ENCODE measurements at places on chromosomes 1 and 21.

- no peak for DNase-seq
Measured at GRCh38 chr1:64243757-64244080, 40.3 kb downstream of the UBE2U start.

- no peak for DNase-seq
Measured at GRCh38 chr1:67947114-67947513, 103.3 kb downstream of the DIRAS3 start.

- no peak for DNase-seq
Measured at GRCh38 chr1:52549267-52549666, 3.6 kb downstream of the TUT4 start.

- DNase-seq: peak; percentile 52
Measured at GRCh38 chr1:116574581-116575291, 3.9 kb upstream of the CD58 start.

DNA sequence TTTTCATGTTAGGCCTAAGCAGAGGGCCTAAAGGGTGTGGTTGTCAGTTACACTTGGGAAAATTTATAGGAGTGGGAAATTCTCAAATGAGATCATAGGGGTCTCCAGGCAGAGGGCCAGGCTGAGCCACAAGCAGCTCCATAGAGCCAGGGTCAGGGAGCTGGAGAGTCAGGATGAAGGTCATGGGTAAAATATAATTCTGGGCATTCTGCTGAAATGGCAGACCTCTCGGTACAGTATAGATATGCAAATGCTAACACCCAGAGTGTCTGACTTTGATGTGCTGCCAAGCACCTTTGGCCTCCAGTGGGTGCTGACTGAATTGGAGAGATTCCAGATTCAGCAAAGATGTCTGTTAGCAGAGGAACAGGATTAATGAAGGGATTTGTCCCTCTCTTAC lies 40.1 kb downstream of the DNM3 start:
- DNase-seq: no peak

DNA sequence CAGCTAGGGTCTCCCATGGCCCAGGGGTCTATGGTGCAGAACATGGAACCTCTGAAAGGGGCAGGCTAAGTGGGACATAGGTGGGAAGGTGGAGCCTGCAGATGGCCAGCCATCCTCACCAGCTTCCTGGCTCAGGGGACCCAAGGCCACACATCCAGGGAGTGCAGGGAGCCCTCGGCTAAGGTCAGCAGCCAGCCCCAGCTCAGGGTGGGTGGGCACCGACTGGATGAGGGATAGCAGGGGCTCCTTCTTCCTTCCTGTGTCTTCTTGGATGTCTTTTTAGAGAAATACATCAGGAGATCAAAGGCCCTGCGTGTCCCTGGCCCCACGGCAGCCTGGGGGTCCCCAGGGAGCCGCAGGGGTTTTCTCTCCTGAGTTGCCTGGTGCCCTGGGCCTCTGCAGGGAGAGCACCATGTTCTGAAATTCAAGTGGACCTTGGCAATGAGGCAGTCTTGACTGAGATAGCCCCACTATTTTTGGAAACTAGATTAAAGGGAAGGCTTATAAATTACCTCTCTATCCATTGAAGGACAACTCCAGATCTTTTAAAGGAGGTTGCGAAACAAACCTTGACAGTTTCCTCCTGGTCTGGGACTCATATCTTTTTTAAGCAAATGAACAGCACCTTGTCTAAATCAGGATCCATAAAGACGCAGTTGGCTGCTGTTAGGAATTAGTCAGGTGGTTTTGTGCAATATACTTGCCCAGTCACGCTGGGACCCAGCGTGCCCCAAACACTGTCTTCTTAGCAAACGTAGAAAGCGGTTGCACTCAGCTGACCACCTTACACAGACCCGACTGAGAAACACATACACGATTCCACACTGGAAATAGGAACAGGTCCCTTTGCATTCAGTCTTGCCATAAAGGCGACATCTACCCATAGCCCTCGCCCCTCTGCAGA lies 242.3 kb downstream of the TOMM20 start:
- DNase-seq: no peak

- no peak for DNase-seq
Measured at GRCh38 chr1:155909894-155910293, 1.3 kb downstream of the RIT1 start.

- DNase-seq: no peak
Measured at GRCh38 chr1:41734201-41734970, 184.3 kb downstream of the HIVEP3 start.

GRCh38 chr1:39425151-39425550 lies 66.3 kb upstream of the BMP8A start:
- DNase-seq: no peak

GRCh38 chr1:95547005-95547404 lies 313.0 kb downstream of the RWDD3 start:
- DNase-seq: no peak

DNA sequence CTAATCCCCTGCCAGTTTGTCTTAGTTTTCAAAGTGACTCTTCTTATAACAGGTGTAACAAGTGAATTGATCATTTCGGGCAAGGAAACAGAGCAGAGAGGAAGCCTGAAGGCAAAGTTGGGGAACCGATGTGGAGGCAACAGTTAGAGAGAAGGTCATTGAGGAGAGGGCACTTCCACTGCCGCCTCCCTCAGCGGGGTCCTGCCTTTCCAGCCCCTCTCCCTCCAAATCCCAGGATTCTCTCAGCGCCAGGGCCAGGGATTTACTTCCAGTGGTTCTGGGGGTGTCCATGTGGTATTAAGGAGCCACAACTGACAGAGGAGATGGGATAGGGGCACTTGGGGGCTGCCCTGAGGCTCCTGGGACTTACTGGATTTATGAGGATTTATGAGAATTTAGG lies 39.7 kb upstream of the PDE9A start:
- DNase-seq: no peak

DNA sequence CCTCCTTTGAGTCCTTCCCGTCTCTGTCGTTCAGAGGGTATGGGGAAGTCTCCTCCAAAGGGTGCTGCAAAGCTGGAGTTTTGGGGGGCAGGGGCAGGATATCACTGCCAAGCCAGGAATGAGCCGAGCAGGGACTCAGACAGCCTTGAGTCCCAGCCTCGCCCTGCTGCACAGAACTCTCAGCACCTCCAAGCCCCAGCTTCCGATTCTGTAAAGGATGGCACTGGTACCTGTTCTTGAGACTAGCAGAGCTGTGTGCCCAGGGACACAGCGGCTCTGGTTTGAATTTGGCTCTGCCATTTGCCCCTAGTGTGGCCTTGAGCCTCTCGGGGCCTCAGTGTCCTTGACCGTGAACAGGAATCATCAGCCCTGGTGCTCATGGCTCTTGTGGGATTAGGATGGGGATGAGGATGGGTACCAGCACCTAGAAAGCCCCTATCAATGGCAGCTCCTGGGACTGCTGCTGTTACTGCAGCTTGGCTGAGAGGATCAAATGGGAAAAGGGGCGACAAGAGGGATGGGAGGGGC lies 1.5 kb upstream of the FBLIM1 start:
- DNase-seq: no peak

- DNase-seq: no peak
Measured at GRCh38 chr1:67791261-67791660, 42.0 kb downstream of the GNG12 start.

DNA sequence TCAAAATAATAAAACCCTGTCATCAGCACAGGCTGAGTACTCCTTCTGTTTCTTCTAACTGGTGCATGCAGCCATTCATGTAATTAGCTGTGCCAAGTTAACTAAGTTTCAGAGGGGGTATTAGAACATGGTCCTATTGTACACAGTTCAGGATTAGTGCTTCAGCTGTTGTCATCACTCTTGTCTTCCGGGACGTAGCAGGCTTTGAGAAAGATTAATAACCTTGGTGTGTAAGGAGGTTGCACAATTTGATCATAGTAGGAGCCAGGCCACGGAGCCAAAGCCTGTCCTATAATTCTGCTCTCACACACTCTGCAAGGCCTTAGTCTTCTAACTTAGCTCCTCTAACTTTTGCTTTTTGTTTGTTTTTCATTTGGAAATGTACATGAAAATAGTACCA lies 44.7 kb downstream of the PTGFRN start:
- no peak for DNase-seq

GRCh38 chr21:39479164-39479813 lies 27.5 kb downstream of the SH3BGR start:
- no peak for DNase-seq

GRCh38 chr1:98049370-98050135 lies 128.7 kb upstream of the DPYD start:
- DNase-seq: no peak

GRCh38 chr21:27532076-27532475 lies 565.2 kb upstream of the ADAMTS5 start:
- DNase-seq: no peak

- DNase-seq: no peak
Measured at GRCh38 chr21:38599381-38599975, 101.2 kb upstream of the ERG start.

GRCh38 chr1:64624808-64625207 lies 120.1 kb upstream of the RAVER2 start:
- DNase-seq: no peak

- DNase-seq: no peak
Measured at GRCh38 chr1:39933956-39934941, 20.7 kb upstream of the MFSD2A start.

GRCh38 chr1:222106377-222106776 lies 364.5 kb upstream of the DUSP10 start:
- DNase-seq: no peak

- DNase-seq: peak; percentile 49
Measured at GRCh38 chr1:61183471-61184039, 101.2 kb downstream of the NFIA start.

GRCh38 chr1:205294175-205294917 lies 27.2 kb downstream of the NUAK2 start:
- DNase-seq: no peak

DNA sequence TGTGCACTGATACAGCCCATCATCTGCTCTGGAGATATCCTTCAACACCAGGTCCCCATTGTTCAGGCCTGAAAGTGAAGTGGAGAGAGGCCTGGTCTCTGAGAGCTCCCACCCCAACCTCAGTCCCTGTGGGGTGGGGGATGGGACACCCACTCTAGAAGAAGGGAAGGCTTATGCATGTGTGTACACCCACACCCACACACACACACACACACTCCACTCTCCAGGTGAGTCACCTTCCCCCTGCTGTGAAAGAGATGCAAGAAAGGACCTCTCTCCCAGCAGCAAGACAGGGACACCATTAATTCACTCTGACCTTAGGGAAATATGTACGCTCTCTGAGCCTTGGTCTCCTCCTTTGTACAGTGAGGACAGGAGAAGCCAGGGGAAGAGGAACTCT lies 5.9 kb downstream of the VSIG8 start:
- no peak for DNase-seq

- DNase-seq: no peak
Measured at GRCh38 chr1:102546251-102546650, 549.5 kb upstream of the OLFM3 start.

GRCh38 chr1:201021630-201022492 lies 1.7 kb downstream of the KIF21B start:
- DNase-seq: no peak
